ENCODE measurements at places on chromosomes 2 and 18.

- no peak overlapping the region for H3K4me3 ChIP-seq
- H3K27me3 ChIP-seq, result peaks cover 28% of the 10 kb centered on the region
- H3K36me3 ChIP-seq, result no peaks in the 10 kb centered on the region
- no peak overlapping the region for H3K27ac ChIP-seq
- no peak for DNase-seq
- peaks cover 2% of the 10 kb centered on the region for H3K4me1 ChIP-seq
Measured at GRCh38 chr2:102052365-102052764, 60.6 kb downstream of the IL1R2 start.

- peaks cover 33% of the 10 kb centered on the region for H3K36me3 ChIP-seq
- H3K27ac ChIP-seq, result no peak overlapping the region
- H3K4me3 ChIP-seq, result no peak overlapping the region
- DNase-seq, result no peak
- no peaks in the 10 kb centered on the region for H3K27me3 ChIP-seq
- peaks cover 26% of the 10 kb centered on the region for H3K4me1 ChIP-seq
Measured at GRCh38 chr2:159710601-159711180, 1.6 kb upstream of the MARCHF7 start.

DNA sequence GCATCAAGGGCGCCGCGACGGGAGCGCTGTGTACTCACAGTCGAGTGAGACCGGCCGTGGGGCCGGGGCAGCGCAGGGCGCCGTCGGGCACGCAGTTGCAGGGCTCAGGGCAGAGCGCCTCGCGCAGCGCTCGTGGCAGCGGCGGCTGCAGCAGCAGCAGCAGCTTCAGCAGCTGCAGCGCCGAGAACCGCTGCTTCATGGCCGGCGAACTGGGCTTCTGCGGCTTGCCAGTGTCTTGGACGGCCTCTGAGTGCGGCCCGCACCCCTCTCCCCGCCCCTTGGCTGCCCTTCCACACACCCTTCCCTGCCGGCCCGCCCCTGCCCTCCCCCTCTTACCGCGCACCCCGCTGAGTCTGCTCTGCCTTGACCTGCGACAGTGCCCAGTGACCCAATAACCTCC, at the start of gene LHCGR:
Gene LHCGR (minus strand): TSS at position 252 of the 400 bp plus-strand sequence. CDS start 53 bp downstream, at position 199.
- no peak within 1 kb of the TSS for H3K27ac ChIP-seq
- no peak within 1 kb of the TSS for H3K4me3 ChIP-seq
- no peaks in the 10 kb centered on the region for H3K36me3 ChIP-seq
- H3K27me3 ChIP-seq, result peaks cover 39% of the 10 kb centered on the region
- peaks cover 12% of the 10 kb centered on the region for H3K4me1 ChIP-seq

- no peak overlapping the region for H3K27ac ChIP-seq
- no peak overlapping the region for H3K4me3 ChIP-seq
- H3K36me3 ChIP-seq, result no peaks in the 10 kb centered on the region
- H3K27me3 ChIP-seq, result peaks cover 17% of the 10 kb centered on the region
Measured at GRCh38 chr2:235191978-235192377, 240.2 kb downstream of the SH3BP4 start.

DNA sequence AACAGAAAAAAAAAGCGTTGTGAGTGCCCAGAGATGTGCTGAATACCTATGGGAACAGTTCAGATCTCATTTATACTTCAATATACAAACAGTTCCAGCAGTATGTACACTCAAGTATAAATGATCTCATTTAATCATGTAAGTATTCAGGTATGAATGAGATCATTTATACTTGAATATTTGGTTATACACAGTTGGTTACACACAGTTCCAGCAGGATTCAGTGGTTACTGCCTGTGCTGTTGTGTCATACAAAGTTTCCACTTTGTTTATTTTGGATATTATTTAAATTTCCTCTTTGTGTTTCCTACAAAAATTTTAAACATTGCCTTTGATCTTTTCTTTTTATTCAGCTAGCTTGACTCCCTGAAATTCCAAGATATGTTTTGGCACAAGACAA, 293.5 kb upstream of the SLC39A10 start:
- DNase-seq, result no peak
- peaks cover 11% of the 10 kb centered on the region for H3K36me3 ChIP-seq
- H3K27me3 ChIP-seq, result no peaks in the 10 kb centered on the region
- no peak overlapping the region for H3K27ac ChIP-seq
- H3K4me3 ChIP-seq, result no peak overlapping the region

DNA sequence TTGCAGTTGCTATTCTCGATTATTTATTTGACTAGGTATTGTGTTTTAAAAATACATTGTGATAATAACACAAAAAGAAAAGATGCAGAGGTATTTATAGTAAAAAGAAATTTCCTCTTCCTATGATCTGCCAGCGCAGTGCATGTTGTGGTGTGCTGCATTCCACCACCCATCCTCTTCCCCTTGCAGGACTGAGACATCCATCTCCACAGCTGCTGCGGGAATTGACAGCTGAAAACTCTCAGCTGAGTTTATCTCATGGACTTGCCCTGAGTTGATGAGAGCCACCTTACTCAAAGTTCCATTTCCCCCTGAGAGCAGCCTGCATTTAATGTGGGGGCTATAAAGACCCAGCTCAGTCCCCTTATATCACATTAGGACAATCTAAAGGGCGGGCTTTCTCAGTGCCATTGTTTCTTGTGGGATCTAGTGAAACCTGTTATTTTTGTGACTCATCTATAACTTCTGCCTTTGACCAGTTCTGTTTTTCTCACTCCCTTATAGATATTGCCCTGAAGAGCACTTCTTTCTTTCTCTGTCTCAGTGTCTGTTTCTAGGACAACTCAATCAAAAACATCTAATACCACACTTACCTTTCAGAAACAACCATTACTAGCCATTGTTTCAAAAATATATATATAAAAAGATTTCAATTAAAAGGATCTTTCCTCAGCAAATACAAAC, 698.5 kb downstream of the NR4A2 start:
- H3K36me3 ChIP-seq, result no peaks in the 10 kb centered on the region
- H3K4me3 ChIP-seq, result no peak overlapping the region
- no peaks in the 10 kb centered on the region for H3K27me3 ChIP-seq
- no peak overlapping the region for H3K27ac ChIP-seq
- no peaks in the 10 kb centered on the region for H3K4me1 ChIP-seq

DNA sequence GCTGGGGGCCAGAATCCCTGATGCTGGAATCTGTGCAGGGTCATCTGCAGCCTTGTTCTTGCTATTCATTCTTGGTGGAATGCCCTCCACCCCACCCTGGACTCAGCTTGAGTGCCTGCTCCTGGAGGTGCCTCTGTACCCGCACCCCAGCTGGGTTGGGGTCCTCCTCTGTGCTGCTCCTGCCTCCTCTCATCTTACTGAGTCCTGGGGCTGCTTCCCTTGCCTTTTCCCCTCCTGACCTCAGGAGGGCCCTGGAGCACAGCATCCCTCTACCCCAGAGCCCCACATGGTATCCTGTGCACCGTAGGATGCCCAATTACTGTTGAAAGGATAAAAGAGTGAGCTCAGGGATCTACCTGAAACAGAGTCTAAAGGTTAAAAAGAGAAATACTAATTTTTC, 81.6 kb downstream of the CIB4 start:
- peaks cover 8% of the 10 kb centered on the region for H3K4me1 ChIP-seq
- peaks cover 82% of the 10 kb centered on the region for H3K27me3 ChIP-seq
- no peak overlapping the region for H3K27ac ChIP-seq

GRCh38 chr2:168461178-168461941, 5.3 kb downstream of the CERS6 start:
- H3K4me1 ChIP-seq, result peaks cover 70% of the 10 kb centered on the region
- H3K27me3 ChIP-seq, result no peaks in the 10 kb centered on the region
- H3K36me3 ChIP-seq, result peaks cover 5% of the 10 kb centered on the region
- no peak for DNase-seq
- no peak overlapping the region for H3K4me3 ChIP-seq

All from stimulated activated naive B cell treated with anti-CD40 and anti-IgM and Interleukin-4, amounts not matched to agents 10 μg/mL and 1 μg/mL and 100 μg/mL, for 72 hours (primary cell).